ENCODE measurements at places on chromosomes 11 and 22.

DNA sequence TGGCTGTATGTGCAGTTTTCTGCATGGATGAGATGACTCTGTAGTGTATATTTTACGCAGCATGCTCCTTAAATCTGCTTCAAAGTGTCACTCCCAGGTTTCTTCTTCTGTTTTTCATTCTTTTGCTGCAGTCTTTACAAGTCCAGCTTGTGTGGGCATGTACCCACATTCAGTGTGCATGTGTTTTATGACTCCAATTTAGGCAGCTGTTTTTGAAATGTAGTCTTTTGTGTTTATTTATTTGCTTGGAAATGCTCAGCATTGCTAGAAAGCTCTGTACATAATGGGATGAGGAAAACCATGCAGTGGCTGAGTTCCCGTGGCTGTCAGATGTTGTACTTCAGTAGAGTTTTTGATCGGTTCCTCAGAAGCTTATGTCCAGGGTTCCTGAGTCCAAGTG lies 138.5 kb downstream of the ARHGAP42 start:
- no peak for DNase-seq

DNA sequence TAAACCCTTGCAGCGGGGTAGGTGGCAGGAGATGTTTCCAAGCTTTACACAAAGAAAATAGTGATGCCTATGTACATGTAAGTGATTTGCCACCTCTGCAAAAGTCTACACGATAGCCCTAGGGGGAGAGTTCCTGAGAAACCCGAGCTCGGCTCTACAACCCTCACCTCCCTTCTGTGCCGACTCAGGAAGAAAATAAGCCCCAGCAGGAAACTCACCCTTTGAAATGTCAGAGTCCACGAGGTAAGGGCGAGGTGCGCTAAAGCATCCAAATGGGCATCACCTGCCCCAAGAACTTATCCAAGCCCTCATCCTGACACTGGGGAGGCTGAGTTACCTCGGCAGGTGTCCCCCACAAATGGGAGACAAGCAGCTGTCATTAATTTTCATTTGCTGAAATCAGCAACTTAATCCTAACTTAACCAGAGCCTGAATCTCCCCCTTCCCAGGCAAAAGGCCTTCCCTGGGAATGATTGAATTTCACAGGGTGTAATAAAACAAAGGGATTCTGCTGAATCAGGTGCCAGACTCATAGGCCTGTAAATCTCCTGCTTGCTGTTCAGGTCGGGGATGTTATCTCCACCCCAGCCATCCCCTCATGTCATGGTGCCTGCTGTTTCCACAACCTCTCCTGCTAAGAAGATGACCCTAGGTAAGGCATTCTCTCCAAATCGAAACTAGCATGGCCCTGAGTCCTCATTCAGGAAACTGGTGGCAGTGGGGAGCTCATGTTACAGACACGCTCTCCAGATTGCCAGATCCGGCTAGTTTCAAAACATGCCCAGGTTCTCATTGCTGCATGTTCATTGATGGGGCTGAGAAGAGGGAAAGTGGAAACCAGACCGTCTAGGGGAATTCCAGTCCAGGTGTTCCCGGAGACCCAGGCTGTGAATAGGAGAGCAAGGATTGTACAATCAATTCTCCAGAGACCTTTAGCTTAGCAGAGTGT lies 105.3 kb upstream of the KIRREL3 start:
- no peak for DNase-seq

- DNase-seq: no peak
Measured at GRCh38 chr11:9367551-9367950, 16.9 kb upstream of the IPO7 start.

DNA sequence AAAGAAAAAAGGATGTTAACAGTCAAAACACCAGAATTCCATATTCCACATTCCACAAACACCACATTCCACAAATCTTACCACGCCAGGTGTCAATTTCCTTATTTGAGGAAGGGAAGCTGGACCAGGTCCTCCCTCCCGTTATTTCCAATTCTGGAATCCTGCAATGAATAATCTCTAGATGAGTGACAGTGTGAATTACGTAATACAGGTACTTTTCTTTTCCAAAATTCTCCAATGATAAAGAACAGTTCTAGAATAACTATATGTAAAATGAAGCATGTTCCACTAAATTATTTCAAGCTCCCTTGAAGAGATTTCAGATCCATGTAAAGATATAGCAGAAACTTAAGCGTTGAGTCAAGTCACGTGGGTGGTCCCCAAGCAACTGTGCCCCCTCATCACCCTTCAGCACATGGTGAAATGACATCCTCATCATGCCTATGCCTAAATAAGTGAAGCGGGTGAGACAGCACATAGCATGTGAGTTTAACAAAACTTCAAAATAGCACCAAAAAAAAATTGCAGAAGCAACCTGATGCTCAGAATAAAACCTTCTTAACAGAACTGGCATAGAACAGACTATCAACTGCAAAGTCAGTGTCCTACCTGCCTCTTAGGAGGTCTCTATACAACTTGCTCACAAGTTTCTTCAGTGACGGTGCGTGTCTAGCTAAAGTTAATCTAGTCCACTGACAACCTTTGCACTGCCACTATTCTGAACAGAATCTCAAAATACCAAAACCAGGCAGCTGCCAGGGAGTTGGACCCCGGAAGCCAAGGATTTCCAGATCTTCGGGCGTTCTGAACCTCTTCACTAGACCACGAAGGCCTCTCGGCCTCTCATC lies 876 bp downstream of the NFRKB start:
- no peak for DNase-seq

GRCh38 chr11:97254790-97255189 lies 865.0 kb downstream of the JRKL start:
- DNase-seq: no peak

DNA sequence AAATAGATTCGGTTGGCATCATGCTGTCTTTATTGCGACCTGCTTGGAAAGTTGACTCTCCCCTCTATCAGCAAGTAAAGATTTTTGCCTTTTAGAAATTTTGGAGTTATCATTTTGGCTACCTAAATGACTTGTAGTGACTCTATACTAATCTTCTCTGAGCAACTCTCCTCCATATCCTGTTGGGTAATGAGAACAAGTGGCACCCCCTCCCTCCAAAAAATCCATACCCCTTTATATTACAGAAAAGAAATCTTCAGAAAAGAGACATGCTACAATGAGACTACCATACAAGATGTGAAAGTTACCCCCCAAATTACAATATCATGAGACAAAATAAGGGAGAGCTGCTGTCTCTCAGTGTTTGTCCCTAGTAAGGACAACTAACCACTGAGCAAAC lies 1.2 kb downstream of the JAML start:
- no peak for DNase-seq

- no peak for DNase-seq
Measured at GRCh38 chr11:2999464-2999998, 7.4 kb upstream of the NAP1L4 start.

GRCh38 chr22:29632672-29633071 lies 29.2 kb downstream of the NF2 start:
- DNase-seq: no peak

DNA sequence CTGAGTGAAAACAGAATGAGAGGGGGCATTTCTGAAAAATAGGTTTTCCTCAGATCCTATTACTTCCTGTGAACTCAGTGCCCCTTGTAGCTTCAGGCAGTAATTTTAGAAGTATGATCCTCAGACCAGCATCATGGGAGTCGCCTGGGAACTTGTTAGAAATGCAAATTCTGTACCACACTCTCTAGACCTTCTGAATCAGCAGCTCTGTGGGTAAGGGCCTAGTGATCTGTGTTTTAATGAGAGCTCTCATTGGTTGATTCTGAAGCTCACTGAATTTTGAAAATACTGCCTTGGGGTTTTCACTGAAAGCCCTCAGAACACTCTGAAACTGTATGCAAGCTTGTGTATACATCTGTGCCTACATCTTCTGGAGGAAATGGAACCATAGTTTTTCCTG lies 647.2 kb upstream of the ANO5 start:
- no peak for DNase-seq

GRCh38 chr11:14783788-14784187 lies 108.2 kb downstream of the CYP2R1 start:
- DNase-seq: no peak

- no peak for DNase-seq
Measured at GRCh38 chr11:47905358-47906059, 57.4 kb upstream of the NUP160 start.

DNA sequence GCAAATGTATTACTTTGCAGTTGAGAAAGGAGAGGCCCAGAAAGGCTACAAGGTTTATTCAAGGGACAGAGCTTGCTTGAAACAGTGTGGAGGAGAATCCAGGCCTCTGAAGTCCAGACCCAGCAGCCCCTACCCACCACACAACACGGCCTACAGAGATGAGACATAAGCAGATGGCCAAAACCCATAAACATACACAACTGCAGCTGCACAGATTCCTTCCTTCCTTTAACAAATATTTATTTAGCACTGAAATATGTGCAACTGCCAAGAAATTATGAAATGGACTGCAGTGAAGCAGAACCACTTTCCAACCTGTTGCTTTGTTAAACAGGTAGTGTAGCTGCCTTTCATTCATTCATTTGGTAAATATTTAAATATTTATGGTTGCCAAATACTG lies 122.3 kb downstream of the SPATA19 start:
- DNase-seq: no peak

DNA sequence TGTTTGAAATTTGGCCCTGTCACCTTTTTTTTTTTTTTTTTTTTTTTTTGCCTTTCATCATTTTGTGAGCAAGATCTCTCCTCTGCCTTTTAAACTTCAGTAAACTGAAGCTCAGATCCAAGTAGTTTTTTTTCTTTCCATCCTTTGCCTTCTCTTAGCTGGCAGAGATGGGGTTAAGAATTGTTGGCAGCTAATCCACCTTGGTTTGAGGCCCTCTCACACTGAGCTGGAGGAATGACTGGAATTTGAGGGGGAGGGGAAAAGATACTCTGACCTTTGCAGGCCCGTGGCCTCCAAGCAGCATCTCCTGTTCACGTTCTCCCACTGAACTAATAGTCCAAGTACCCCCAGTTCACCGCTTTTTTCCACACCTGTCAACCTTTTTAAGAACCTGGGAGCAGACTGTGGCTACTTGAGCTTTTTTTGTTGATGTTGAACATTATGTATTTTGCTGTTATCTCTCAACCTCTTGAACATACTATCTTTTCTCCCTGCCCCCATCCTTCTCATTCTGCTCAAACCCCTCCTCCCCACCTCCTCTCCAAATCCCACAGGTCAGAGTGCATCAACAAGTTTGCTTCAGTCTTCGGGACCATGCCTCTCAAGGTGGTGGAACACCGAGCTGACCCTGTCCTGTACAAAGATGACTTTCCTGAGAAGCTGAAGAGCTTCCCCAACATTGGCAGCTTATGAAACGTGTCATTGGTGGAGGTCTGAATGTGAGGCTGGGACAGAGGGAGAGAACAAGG lies 66.2 kb downstream of the ALX4 start:
- DNase-seq: no peak

GRCh38 chr11:111334532-111335502 lies 36.5 kb downstream of the POU2AF3 start:
- no peak for DNase-seq

GRCh38 chr11:122681735-122682134 lies 26.2 kb downstream of the UBASH3B start:
- DNase-seq: no peak

DNA sequence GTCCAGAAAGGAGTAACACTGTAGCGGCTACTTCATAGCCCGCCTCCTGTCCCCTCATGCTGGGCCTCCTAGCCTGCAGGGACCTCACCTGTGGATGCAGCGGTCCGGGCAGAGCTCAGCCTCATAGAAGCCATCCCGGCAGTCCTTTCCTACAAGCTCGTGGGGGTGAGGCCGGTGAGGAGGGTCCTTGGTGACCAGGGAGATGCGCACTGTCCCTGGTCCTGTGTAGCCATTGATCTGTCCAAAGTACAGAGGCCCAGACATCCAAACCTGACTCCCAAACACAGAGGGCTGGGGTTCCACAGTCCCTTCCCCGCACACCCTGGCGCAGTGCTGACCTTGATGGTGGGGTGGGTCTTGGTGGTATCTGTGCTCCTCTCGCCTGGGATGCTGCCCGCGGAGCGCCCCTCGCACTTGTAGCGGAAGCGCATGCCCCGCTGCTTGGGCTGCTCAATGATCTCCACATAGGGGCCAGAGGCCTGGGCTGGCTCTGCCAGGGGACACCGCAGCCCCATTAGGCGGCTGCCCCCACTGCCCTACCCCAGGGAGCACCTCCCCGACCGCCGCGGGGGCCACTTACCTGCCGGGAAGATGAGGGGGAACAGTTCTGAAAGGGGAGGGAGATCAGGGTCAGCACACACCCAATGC lies 993 bp downstream of the RELA start:
- no peak for DNase-seq

GRCh38 chr22:49118065-49118464 lies 709.6 kb downstream of the BRD1 start:
- no peak for DNase-seq

DNA sequence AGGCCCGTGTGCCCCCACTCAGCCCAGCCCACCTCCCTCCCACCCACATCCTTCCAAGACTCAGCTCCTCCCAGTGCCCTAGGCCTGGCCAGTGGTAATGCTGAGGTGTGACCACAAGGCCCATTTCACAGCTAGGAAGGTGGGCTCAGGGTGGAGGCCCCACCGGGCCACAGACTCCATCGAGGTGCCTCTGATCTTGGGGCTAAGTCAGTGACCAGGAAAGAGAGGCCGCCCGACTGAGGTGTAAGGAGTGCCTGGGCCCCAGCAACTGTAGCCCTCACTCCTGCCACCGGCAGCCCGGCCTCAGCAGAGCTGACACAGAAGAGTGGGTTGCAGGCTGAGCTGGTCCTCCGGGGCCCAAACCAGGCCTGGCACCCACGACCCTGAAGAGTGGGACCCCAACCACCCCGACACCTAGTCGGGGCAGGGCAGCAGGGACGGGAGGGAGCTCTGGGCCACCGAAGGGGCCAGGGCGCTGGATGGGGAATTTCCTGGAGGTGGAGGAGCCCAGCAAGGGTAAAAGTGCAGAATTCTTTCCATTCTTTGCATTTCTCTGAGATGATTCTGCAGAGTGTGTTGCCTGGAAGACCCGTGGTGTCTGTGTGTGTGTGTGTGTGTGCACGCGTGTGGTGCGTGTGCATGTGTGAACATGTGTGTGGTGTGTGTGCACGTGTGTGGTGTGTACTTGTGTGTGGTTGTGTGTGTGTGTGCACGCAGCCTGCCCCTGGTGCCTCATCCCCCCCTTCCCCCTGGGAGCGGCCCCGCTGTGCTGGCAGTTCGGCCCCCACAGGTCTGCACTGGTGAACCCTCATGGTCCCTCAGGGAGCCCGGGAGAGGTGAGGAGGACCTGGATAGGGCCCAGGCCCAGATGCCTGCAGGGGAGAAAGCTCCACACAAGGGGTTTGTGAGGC lies 8.3 kb upstream of the PIM3 start:
- DNase-seq: no peak

- no peak for DNase-seq
Measured at GRCh38 chr11:120023120-120023519, 114.8 kb downstream of the TRIM29 start.

GRCh38 chr11:112886434-112887370 lies 74.5 kb upstream of the NCAM1 start:
- no peak for DNase-seq

Measured in activated CD4-positive, alpha-beta T cell treated with anti-CD3 and anti-CD28 coated beads, Interleukin-2, amount 50 U/mL, for 1 hour (primary cell).